M059J (cell line): ENCODE measurements at places on chromosomes 6 and 20.

- no peak for DNase-seq
Measured at GRCh38 chr20:58403272-58403671, 14.2 kb downstream of the VAPB start.

DNA sequence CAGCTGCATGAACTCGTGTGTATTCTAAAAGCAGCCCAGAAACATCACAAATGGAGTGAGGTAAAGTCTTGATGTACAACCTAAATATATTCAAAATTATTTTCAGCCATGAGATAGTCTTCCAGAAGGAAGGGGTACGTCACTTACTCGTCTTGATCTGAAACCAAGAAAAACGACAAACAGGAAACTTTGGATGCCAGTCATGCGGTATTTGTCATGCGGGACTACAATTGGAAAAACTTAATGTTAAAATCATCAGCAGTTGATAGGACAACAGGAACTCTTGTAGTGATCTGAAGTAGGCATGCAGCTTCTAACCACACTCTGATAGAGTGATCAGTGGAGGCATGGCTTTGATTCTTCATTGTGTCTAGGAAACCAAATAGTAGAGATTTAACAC, 29.7 kb downstream of the FAM217A start:
- DNase-seq: no peak

GRCh38 chr6:140478631-140479030, 1104.2 kb upstream of the CITED2 start:
- peak; percentile 47 for DNase-seq

- DNase-seq: peak; percentile 37
Measured at GRCh38 chr6:23175391-23175790, 606.0 kb downstream of the HDGFL1 start.

- DNase-seq: no peak
Measured at GRCh38 chr20:57210054-57210910, 56.2 kb downstream of the BMP7 start.

- DNase-seq: peak; percentile 32
Measured at GRCh38 chr6:157033428-157034140, 256.4 kb downstream of the ARID1B start.

DNA sequence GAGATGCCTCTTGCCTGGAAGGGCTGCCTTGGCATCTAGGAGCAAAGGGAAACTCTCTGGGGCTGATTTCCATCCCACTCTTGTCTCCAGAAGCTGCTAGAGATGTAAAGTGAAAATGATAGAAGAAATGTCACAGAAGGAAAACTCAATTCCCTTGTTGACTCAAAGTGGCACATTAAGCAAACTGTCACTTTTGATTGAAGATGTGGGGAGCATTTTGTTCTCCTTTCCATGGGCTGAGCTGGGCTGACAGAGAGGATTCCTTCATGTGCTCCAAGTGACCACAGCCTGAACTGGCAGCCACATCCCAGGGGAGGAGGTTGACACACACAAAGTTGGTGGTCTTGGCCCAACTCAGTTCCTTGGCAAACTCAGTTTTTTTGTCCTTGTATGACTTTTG, 9.8 kb downstream of the GPR31 start:
- DNase-seq: no peak

DNA sequence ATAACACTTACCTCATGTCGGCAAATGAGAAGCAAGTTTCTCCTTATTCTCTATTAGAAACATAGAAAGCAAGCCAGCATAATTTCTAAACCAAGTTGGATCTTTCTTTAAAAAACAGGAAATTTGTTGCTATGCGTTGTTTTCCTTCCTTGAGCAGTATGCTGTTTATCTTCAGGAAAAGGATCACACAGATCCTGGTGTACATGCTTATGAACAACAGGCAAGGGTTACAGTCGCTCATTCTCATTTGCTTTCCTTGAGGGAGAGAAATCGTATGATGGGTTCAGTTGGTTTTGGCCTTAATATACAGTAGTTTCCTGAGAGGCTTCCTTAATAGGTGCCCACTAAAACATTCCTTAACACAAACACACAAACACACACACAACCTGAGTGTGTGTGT, 118.8 kb downstream of the FYN start:
- DNase-seq: no peak

DNA sequence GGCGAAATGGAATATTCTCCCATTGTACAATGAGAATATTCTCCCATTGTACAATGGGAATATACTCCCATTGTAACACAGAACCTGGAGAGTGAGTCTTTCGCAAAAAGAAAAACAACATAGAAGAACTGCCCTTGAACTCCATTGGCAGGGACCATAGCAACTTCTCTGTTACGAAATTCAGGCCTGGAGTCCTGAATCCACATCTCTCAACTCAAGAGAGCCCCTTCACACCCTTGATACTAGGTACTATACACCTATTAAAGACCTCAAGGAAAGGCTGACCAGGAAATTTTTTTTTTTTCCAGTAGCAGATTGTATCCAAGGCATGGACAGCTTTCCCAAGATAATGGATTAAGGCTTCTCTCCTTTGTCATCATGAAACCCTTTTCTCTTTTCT, 1687.0 kb downstream of the GRIK2 start:
- no peak for DNase-seq

DNA sequence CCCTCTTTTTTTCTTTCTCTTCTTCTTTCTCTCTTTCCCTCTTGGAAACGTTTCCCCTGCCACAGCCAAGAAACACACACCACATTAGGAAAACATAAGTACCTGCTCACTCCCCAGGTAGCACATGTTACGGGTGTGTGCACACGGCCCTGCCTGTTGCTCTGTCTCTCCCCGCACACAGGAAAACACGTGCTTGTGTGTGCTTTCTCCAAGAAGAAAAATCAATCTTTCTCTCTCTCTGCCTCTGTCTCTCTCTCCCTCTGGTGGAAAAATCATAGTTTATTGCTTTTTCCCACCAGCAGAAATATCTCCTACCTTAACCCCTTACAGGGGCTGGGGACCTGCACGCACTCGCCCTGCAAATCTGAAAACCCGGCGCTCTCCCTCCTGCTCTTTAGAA, 102.3 kb downstream of the EDN3 start:
- DNase-seq: no peak

GRCh38 chr6:57317060-57317943, at the start of gene PRIM2:
Gene PRIM2 (plus strand): TSS chr6:57317630. CDS start chr6:57318446, 816 bp downstream.
- peak; percentile 92 for DNase-seq

DNA sequence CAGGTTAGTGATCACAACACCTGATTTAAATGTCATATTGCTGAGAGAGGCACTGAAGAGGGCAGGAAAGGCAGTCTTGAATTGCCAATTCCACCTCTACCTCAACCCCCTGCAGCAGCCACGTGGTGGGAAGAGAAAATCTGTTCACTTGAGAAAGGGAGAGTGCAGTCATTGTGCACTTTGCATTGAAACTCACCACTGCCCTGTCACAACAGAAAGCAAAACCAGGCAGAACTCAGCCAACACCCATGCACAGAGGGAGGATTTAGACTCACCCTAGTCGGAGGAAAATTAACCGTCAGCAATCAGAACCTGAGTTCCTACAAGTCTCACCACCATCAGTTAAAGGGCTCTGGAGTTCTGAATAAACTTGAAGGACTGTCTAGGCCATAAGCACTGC, 1040.2 kb downstream of the HACE1 start:
- DNase-seq: no peak

DNA sequence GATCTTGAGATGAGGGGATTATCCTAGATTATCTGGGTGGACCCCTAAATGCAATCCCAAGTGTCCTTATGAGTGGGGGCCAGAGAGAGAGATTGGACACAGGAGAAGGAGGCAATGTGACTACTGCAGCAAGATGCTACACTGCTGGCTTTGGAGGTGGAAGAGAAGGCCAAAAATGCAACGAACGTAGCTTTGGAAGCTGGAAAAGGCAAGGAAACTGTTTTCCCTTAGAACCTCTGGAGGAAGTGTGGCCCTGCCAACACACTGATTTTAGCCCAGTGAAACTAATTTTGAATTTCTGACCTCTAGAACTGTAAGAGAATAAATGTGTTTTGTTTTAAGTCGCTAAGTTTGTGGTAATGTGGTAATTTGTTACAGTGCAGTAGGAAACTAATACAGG, 15.7 kb downstream of the PPARD start:
- no peak for DNase-seq

- no peak for DNase-seq
Measured at GRCh38 chr6:167710363-167710920, 116.3 kb upstream of the AFDN start.

GRCh38 chr6:153140299-153140698, 9.2 kb upstream of the RGS17 start:
- DNase-seq: no peak

DNA sequence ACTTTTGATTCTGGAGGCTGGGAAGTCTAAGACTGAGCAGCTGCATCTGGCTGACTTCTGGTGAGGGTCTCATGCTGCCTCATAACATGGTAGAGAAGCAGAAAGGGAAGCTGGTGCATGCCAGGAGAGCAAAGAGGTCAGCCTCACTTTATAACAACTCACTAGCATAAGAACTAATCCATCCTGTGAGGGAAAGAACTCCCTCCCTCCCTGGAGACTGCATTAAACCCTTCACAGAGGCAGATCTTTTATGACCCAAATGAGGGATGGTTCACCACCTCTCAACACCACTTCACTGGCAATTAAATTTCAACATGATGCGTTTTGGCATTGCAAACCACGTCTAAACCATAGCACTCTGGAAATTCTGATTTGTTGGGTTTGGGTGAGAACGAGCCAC, 33.9 kb downstream of the STXBP5 start:
- no peak for DNase-seq

GRCh38 chr6:127893541-127893940, 7.3 kb downstream of the THEMIS start:
- DNase-seq: no peak

DNA sequence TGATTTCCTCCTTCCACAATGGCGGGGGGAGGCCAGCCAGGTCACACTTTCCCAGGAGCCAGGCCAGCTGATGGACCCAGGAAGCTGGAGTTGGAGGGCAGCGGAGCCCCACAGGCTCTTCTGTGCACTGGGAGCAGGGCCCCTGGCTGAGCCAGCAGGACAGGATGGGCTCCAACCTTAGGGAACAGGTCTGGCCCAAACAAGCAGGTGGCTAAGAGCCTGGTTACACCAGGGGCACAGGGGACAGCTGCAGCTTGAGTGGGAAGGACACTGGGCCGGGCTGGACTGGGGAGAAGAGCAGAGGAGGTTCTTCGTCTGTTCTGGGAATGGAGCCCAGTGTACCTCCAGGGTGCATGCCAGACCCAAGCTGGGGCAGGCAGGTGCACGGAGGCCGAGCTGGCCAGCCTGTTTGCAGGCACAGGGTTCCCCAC, 102.3 kb downstream of the DLL1 start:
- no peak for DNase-seq

DNA sequence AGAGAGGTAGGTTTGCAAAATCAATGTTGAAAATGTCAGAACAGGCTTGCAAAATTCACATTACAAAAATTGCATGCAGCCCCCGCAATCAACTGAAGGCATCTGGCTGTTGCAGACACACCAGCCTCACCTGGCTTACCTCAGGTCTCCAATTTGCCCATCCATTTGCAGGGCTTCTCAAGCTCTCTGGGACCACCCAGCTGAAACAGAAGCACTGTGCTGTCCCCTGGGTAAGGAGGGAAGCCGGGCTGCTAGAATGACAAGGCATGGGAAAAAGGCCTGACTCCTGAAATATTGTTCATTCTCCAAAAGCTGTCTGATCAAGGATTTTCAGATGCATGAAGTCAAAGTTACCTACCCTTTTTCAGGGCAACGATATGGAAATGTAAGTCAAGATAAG, 52.6 kb upstream of the CD93 start:
- DNase-seq: no peak

GRCh38 chr6:24686946-24687345, 20.1 kb downstream of the ACOT13 start:
- DNase-seq: no peak

- peak; percentile 42 for DNase-seq
Measured at GRCh38 chr6:37303891-37304503, 46.1 kb upstream of the TMEM217 start.

- no peak for DNase-seq
Measured at GRCh38 chr20:49165611-49166010, 22.5 kb downstream of the STAU1 start.

DNA sequence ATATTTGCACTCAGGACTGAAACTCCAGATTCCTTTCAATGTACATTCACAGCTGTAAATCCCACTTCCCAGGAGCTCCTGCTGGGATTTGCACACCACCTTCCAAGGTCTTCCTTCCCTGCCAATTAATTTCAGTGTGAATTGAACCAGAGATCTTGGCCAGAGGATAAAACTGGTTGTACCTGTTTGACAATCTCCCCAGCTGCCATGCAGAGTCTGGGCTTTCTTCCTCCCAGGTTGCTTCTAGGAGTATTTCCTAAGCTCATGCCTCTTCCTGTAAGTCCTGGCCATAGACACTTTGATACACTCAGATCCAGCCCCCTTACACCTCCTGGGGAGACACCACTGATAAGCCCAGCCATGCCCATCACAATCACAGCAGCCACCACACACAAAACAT, 15.6 kb downstream of the MAFB start:
- no peak for DNase-seq

DNA sequence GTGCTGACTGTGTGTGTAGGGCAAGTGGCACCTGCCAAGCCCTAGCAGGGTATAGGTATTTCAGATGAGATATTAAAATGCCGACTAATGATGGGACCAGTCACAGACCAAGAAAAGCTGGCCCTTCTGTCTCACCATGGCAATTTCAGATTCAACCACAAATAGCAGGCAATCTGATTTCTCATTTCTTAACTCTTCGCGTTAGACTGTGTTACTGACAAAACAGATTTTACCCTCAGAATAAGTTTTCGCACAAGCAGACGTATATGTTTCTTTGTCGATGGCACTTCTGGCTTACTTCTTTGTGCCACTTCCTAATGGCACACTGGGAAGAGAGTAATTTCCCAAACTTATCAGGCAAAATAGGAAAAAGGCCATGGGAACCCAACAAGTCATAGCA, 58.7 kb downstream of the CAP2 start:
- DNase-seq: no peak

DNA sequence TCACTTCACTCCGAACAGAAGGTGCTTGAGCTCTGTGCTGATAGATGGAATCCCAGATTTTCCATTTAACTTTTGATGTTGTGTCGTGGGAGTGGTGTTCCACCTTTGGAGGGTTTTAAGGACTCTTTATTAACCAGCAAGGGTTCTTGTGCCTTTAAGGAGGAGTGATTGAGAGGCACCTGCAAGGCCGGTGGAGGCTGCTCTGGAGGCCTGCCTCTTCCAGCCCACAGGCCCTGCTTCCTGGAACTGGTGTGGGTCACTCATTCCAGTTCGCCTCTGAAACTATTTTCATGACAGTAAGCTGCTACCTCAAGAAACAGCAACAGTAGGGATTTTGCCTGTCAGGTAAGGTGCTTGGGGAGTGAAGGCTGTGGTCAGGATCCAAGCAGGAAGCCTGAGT, 58.8 kb upstream of the APCDD1L start:
- no peak for DNase-seq
